ENCODE measurements at places on chromosomes 5 and 9. TPM values are rescaled to one million over a fixed set of nuclear protein-coding genes. Genes with fewer than 3 reads are reported as not detected.
A peak's percentile ranks its signal among the peaks of the same experiment; 100 is the strongest.

GFI1B gene
- total RNA-seq: not detected

- no peaks in the 10 kb centered on the region for H3K27me3 ChIP-seq
- no peak overlapping the region for H3K4me3 ChIP-seq
- DNase-seq: no peak
- no peaks in the 10 kb centered on the region for H3K36me3 ChIP-seq
Observed at GRCh38 chr5:155508673-155509072, 495.1 kb downstream of the KIF4B start.

DNA sequence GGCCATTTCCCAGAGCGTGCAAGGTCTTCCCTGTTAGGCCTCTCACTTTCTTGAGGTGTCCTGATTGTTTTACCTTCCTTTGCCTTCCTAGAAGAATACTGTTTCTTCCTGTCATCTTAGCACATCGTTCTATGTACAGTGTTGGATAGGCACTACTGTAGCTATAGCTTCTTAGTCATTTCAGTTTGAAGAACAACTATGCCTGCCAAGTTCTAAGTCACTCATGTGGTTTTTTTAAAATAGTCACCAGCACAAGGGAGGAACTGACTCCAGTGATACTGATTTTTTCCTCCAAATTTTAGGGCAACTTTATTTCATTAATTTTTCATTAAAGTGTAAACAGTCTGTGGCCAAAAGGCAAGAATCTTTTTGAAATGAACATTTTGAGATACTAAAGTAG lies 122.4 kb upstream of the NR5A1 start:
- H3K36me3 ChIP-seq: no peaks in the 10 kb centered on the region
- no peak for DNase-seq
- no peak overlapping the region for H3K4me3 ChIP-seq

- peaks cover 52% of the 10 kb centered on the region for H3K4me1 ChIP-seq
- peak overlapping the region; percentile 30 for H3K27ac ChIP-seq
- H3K36me3 ChIP-seq: no peaks in the 10 kb centered on the region
Observed at GRCh38 chr9:13267743-13268142, 11.7 kb downstream of the MPDZ start.

GRCh38 chr5:55418994-55419968 lies 111.5 kb downstream of the MTREX start:
- no peak overlapping the region for H3K4me3 ChIP-seq
- H3K27me3 ChIP-seq: no peaks in the 10 kb centered on the region
- H3K4me1 ChIP-seq: peaks cover 33% of the 10 kb centered on the region
- no peak for DNase-seq
- peak overlapping the region; percentile 53 for H3K27ac ChIP-seq
